ENCODE measurements at places on chromosomes 12 and 14. TPM values are rescaled to one million over a fixed set of nuclear protein-coding genes. Genes with fewer than 3 reads are reported as not detected.

GRCh38 chr12:113306382-113306781, 28.5 kb downstream of the SLC8B1 start:
- no peak for DNase-seq

GRCh38 chr14:33668066-33668465, 282.8 kb downstream of the EGLN3 start:
- DNase-seq, result no peak

The AMN gene
- 0.63 TPM for polyA plus RNA-seq

The DHRS2 gene
- 0.21 TPM for polyA plus RNA-seq

The OASL gene
- 0.46 TPM for polyA plus RNA-seq

The NAA25 gene
- 32.2 TPM for polyA plus RNA-seq

The OVCH1 gene
- polyA plus RNA-seq, result not detected

The MAP3K9 gene
- 3.6 TPM for polyA plus RNA-seq

The SDR9C7 gene
- not detected for polyA plus RNA-seq

The GPR65 gene
- 0.63 TPM for polyA plus RNA-seq
